ENCODE measurements at places on chromosomes 1 and 21.

GRCh38 chr1:11158720-11159321 lies 30.3 kb upstream of the ANGPTL7 start:
- no peak for DNase-seq

- no peak for DNase-seq
These were observed 203.0 kb downstream of the TOMM20 start for GRCh38 chr1:234925440-234926263.

DNA sequence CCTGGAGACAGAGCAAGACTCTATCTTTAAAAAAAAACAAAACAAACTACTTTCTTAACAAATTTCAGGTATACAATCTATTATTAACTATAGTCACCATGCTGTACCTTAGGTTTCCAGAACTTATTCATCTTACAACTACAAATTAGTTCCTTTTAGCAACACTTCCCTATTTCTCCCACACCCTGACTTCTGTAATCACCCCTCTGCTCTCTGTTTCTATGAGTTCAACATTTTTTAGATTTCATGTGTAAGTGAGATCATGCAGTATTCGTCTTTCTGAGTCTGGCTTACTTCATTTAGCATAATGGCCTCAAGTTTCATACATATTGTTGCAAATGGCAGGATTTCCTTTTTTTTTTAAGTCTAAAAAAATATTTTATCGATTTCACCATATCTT lies 77.9 kb upstream of the LPGAT1 start:
- DNase-seq: no peak

DNA sequence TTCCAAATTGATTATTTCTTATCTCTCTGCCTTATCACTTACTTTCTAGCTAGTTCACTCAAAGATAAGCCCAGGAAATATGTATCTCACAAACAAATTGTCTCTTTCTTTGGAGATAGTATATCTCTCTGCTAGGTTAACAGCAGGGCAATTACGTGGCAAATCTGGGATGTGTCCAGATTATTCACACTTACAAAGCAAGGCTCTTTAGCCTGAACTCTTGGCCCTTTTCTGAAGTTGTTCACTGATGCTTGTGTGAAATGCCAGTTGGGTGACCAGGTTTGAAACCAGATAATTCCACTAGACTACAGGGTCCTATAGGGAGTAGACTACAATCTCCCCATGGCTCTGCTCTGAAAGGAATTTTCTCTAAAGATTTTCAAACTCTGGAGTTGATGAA lies 30.8 kb upstream of the FAM78B start:
- DNase-seq: no peak

DNA sequence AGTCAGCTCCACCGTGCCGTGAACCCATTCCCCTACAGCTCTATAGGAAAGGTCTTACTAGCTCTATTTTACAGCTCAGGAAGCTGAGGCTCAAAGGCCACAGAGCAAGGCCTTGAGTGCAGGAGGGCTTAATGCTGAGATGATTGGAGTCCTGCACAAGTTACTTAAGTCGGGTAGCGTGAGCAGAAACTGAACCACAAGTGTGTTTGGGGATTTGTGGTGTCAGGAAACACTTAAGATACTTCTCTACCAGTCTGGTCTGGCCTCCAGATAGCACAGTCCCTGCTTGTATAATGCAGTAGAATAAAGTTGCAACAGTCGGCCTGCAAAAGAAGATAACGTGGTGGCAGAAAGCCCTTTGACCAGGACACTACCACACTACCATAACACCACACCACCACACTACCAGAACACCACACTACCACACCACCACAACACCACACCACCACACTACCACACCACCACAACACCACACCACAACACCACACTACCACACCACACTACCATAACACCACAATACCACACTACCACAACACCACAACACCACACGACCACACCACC lies 118.1 kb downstream of the SPSB1 start:
- peak; percentile 43 for DNase-seq

- no peak for DNase-seq
These were observed 14.0 kb upstream of the TMEM81 start for GRCh38 chr1:205098242-205098641.

DNA sequence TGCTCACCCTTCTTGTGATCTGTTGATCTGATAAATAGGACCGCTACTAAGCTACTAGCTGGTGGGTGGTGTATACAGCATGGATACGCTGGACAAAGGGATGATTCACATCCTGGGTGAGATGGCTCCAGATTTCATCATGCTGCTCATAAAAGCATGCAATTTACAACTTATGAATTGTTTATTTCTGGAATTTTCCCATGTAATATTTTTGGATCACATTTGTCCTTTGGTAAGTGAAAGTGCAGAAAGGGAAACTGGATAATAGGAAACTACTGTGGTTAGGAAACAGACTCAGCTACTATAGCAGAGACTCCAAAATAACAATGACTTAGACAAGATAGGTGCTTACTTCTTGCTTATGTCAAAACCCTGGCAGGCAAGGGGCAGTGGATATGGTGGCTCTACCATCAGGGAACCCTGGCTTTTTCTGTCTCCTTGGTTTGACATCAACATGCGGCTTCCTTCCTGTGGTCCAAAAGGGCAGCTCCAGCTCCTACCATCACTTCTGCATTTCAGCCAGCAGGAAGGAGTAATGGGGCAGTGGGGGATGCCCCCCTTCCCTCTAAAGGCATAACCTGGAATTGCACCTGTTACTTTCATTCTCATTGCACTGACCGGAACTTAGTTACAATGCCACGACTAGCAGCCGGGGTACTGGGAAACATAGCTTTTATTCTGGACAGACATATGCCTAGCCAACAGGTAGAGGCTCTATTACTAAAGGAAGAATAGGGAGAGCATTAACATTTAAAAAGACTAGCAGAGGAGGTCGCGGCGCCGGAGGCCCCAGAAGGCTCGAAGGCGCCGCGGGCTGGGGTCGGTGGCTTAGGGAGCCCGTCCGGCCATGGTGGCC lies 13.8 kb upstream of the AK2 start:
- no peak for DNase-seq

GRCh38 chr1:206672844-206673758 lies 11.6 kb upstream of the MAPKAPK2 start:
- DNase-seq: no peak

DNA sequence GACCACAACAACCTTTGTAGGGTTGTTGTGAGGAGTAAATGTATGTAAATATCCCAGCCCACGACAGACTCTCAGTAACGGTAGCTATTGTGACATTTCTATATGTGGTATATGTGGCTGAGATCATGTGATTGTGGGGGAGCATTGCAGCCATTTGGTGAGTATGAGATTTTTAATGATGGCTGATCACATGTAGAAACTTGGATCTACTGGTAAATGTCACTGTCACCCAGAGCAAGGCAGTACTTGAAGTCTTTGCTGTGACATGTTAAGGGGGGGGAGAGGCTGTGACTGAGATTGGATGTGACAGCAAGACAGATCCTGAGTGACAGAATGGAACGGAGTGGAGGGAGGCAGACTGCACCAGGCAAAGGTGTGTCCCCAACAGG lies 23.9 kb upstream of the MEF2D start:
- DNase-seq: no peak

- no peak for DNase-seq
These were observed 5.0 kb downstream of the GUCA2B start for GRCh38 chr1:42158189-42158588.

DNA sequence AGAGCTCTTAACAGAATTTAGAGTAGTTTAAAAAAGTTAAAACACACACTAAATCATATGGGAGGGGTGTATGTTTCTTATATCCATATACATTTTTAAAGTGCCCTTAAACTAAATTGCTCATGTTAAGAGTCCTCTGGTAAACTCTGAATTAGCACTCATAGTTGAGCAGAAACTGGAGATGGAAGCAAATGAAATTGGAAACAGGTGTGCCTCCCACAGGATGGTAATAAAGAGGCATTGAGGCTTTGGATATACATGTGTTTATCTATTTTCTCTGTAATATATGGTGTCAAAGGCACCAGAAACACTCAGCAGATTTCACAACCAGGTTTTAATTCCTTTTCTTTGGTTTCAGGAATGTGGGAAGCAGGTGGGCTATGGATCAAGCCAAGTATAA lies 188.6 kb downstream of the HS2ST1 start:
- no peak for DNase-seq

- no peak for DNase-seq
These were observed 1065.6 kb upstream of the TMPRSS15 start for GRCh38 chr21:19468991-19469715.

DNA sequence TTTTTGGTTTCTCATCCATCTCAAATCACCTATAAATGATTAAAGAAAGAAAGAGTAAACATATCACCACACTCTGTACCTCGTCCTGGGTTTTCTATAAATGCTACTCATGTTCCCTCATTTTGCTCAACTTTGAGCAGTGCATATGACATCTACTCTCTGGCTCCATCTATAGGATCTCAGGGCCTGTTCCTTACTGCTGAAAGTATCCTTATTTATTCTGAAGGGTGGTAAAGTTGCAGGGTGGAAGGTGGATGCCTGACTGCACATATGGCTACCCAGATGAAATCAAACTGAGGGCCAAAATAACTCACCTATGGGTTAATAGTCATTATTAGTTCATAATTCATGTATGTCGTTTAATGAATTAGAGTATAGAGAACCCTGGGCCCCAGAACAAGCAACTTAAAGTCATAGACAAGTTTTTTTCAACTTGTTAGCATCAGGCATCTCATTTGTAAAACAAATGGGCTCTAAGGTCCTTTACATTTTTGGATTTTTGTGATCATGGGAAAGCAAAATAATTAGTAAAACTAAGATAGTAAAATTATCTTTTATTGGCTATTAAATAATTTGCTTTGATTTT lies 46.5 kb downstream of the NCF2 start:
- peak; percentile 48 for DNase-seq

- peak; percentile 77 for DNase-seq
These were observed 1.4 kb downstream of the JUN start for GRCh38 chr1:58782178-58783089.

DNA sequence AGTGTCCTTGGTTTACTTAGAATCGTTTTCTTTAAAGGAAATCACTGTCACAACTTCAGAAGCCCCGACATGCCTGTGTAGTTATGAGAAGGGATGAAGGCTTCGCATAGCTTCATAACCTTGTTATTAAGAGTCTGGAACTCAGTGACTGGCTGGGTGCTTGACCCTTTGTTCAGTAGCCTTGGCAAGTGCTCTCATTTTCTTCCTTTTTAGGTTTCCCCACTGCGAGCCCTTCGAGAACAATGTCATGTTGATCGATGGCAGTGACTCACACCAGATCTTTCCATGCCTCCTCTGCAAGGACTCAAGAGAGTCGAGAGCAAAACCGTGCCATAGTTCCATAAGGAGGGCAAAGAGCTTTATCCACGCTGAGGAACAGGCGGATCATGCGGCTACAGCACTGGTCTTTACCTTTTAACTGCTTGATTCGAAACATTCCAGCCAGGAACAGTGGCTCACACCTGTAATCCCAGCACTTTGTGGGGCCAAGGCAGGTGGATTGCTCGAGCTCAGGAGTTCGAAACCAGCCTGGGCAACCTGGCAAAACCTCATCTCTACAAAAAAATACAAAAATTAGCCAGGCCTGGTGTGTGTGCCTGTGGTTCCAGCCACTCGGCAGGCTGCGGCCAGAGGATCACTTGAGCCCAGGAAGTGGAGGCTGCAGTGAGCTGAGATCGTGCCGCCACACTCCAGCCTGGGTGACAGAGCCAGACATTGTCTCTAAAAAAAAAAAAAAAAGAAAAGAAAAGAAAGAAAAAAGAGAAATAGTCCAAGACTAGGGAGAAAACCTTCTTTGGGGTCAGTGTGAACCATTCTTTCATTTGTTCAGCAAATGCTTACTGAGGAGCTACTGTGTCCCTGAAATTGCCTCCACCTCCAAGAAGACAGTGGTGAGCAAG lies 95.4 kb upstream of the ERRFI1 start:
- no peak for DNase-seq

DNA sequence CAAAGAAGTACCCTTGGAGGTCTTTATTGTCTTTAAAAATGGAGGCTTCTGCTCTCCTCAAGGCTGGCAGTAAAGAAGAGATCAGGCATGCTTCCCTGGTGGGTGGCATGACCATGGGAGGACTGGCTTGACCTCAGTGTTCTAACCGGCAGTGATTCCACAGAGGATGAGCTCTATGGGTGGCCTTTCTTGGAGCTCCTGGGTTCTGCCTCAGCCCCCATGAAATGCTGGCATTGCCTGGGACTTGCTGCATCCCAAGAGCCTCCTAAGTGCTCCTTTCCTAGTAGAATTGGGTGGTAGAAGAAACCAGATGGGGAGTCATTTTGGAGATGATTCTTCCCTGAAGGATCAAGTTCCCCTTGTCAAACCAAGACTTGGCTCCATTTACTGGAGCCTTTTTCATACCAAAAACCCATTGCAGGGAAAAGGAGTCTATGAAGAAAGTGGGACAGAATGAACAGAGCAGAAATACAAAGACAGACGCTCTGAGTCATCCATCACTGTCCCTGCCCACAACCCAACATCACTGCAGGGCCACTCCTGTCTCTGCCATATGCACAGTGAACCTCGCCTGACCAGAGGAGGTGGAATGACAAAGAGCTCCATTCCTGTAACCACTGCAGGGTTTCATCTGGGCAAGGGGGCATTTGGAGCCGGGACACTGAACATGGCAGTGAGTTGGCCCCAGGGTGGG lies 42.4 kb downstream of the RIMS3 start:
- DNase-seq: no peak

GRCh38 chr1:174017231-174017970 lies 4.8 kb downstream of the RC3H1 start:
- no peak for DNase-seq

DNA sequence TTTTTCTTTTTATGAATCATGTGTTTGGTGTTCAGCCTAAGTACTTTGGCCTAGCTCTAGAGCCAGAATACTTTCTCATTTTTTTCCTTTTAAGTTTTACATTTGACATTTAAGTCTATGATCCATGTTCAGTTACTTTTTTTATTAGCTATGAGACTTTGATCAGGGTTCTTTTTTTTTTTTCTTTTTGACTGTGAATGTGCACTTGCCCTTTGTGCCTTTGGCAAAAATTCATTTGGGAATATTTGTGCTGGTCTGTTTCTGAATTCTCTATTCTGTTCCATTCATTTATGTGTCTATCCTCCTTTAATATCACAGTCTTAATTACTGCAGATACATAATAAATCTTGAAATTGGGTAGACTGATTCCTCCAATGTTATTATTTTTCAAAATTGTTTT lies 93.8 kb downstream of the MAP3K21 start:
- no peak for DNase-seq

- DNase-seq: peak; percentile 14
These were observed 154.2 kb downstream of the ZP4 start for GRCh38 chr1:237736372-237737029.

GRCh38 chr1:222454186-222454585 lies 93.7 kb downstream of the HHIPL2 start:
- DNase-seq: no peak
